ENCODE measurements at places on chromosomes 4 and X.

DNA sequence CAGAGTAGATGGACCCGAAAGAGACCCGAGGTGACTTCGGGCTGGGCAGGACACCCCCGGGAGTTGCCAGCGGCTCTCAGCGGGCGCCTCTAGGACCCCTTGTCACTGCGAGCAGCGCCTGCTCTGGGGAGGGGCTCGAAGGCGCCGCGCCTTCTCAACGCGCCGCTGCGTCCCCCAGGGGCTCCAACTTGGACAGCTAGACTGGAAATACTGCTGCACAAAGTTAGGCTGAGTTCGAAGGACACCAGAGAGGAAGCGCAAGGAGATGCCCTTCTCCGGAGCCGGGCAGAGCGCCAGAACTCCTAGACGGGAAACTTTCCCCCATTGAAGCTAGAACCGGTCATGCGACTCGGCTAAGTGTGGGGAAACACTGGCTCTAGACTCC is 493 bp upstream of the KCNIP4 start:
- DNase-seq, result no peak

DNA sequence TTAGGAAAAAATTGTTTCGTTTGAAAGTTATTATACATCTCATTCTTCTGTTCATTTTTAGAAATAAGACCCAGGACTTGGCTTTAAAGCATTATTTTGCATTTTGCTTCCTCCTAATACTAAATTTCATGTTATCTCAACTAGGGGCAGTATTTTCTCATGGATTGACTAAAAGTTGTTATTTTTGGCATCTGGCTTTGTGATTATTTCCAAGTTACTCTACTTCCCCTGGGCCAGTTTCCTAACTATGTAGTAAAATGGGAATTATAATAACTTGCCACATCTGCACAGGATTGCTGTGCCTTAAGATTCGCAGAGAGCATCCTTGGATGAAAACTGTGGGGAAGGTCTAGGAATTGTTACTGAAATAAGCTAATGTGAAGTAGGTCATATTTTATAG is 3.0 kb downstream of the RBPJ start:
- DNase-seq, result no peak

DNA sequence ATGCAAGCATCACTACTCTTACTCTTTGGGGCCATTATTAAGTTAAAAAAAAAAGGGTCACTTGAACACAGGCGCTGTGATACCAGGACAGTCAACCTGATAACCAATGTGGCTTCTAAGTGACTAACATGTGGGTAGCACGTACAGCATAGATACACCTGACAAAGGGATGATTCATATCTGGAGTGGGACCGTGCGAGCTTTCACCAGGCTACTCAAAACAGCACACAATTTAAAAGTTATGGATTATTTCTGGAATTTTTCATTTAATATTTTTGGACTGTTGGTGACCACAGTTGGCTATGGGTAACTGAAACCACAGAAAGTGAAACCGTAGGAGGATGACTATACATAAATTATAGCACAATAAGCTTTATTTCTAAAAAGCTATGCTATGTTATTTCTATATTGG is 113.8 kb upstream of the STIM2 start:
- no peak for DNase-seq

DNA sequence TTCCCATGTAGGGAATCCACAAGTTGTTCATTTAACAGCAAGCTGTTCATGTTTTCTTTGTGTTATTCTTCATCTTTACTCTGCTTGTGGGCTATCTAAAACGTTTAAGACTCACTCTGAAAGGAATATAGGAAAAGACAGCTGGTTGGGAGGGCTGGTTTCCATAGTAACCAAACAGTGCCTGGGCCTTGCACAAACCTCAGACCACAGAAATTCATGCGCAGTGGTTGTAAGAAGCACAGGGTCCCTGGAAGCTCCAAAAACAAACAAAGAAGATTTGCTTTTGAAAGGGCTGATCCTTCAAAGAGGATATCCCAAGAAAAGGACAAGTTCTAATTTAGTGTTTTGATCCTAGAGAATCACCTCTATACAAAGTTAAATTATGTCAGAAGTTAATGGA is 7.8 kb downstream of the SERTM2 start:
- DNase-seq, result peak; percentile 12

- DNase-seq, result peak; percentile 65
These were observed at the start of gene BEX5 for GRCh38 chrX:102155806-102156179. TSS of gene BEX5 (minus strand) at chrX:102155977. CDS start at chrX:102154265, 1,712 bp downstream.
